Amniotic stem cell (primary cell): ENCODE measurements at places on chromosomes 7 and 10.

GRCh38 chr7:135316648-135317313, 83.1 kb downstream of the STRA8 start:
- no peak for DNase-seq

GRCh38 chr7:2233926-2234325, 1.2 kb upstream of the MAD1L1 start:
- no peak for DNase-seq

DNA sequence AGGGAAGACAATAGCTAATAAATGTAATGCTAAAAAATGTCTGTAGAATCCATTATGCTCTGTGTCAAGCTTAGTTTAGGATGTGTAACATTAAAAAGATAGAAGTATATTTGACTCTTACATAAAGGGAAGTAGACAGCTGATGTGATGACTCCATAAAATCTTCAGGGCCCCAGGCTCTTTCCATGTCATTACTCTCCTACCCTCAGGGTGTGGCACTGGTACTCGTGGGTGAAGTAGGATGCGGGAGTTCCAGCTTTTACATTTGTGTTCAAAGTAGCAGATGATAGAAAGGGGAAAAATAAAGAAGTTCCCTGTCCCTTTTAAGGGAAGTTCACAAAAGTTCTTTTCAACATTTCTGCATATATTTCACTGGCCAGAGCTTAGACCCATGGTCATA, 157.1 kb downstream of the TSPAN12 start:
- DNase-seq = no peak

GRCh38 chr7:44814919-44815318, 18.4 kb downstream of the PPIA start:
- no peak for DNase-seq

- no peak for DNase-seq
Observed at GRCh38 chr10:73501651-73502050, 5.8 kb upstream of the PPP3CB start.

DNA sequence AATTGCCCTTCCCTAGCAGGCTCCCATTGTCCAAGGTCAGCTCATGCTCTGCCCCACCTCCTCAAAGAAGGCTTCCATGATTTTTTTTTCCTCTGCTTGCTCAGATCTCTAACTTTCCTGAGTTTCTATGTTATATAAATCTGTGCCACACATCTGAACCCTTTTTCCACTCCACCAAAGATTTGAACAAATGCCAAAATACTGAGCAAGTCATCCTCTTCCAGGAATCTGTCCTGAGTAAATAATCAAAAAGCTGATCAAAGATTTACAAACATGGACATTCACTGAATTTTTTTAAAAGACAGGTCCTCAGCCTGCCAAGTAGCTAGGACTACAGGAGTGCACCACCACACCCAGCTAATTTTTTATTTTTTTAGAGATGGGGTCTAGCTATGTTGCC, 102.8 kb upstream of the ARID5B start:
- no peak for DNase-seq

- DNase-seq = peak; percentile 10
Observed at GRCh38 chr7:151249732-151250072, 1.2 kb upstream of the SMARCD3 start.

- DNase-seq = no peak
Observed at GRCh38 chr10:44500451-44500850, 115.6 kb upstream of the CXCL12 start.

- no peak for DNase-seq
Observed at GRCh38 chr7:73613954-73614735, 10.2 kb downstream of the MLXIPL start.

DNA sequence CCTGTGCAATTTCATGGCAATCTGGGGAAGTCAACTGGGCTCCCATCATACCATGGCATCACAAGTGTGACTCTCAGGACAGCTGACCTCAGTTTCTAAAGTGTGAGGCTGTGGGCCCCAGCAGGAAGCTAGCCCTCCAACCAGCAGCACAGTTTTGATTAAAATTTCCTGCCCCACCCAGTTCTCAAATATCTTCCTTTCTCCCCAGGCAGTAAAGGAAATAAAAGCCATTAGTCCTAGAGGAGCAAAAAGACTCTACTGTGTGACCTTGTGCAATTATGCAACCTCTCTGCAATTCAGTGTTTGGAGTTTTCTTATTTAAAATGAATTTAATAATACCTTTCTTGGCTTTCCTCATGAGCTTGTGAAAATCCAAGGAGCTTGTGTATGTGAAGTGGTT, 143.1 kb upstream of the CDCA7L start:
- DNase-seq = no peak

DNA sequence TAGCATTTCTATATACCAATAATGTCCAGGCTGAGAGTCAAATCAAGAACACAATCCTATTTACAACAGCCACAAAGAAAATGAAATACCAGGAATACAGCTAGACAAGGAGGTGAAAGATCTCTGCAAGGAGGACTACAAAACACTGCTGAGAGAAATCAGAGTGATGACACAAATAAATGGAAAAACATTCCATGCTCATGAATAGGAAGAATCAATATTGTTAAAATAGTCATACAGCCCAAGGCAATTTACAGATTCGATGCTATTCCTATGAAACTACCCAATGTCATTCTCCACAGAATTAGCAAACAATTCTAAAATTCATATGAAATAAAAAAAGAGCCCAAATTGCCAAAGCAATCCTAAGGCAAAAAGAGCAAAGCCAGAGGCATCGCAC, 116.8 kb upstream of the ZNF32 start:
- no peak for DNase-seq

DNA sequence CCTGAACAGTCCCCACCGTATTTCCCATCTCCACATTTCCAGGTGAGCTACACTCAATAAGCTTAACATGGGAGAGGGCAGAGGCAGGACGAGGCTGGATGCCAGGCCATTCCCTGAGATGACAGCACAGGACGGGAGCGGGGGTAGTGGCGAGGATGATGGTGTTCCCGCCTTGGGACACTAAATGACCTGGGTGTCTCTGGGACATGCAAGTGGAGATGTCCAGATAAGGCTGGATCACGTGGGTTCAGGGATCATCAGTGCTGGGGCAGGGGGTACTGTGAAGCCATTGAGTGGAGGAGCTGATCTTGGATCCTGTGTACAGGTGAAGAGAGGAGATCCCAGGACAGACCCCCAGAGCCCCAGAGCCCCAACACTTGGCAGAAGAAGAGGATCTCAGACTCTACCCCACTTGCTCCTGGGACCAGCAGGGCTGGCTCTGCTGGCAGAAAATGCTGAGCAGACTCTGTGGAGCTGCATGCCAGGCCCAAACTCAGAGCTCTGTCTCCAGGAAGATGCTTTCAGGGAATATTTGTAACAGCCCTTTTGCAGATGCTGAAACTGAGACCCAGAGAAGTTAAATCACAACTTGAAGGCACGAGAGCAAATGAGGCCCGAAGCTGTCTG, 29.7 kb upstream of the HSPA12A start:
- DNase-seq = no peak

DNA sequence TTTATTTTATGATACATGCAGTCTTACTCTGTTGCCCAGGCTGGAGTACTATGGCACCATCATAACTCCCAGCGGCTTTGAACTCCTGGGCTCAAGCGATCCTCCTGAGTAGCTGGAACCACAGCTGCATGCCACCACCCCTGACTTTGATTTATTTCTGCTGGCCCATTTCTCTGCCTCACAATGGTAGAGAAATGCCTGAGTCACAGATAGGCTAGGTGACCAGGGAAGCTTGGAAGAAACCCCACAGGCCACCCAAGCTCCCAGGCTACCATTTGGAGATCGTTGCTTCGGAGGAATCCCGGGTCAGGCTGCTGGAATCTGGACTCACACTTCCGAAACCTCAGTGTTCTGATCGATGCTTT, 17.4 kb upstream of the BAIAP2L1 start:
- no peak for DNase-seq

- DNase-seq = no peak
Observed at GRCh38 chr7:77904252-77904651, 105.7 kb downstream of the PHTF2 start.
